ENCODE measurements at places on chromosomes 16 and 17.

GRCh38 chr16:48680881-48681280, 70.9 kb upstream of the N4BP1 start:
- no peak for DNase-seq

GRCh38 chr17:13833921-13834320, 232.2 kb upstream of the HS3ST3A1 start:
- DNase-seq: no peak

- DNase-seq: no peak
These were observed 2.5 kb downstream of the GUCY2D start for GRCh38 chr17:8004899-8005298.

DNA sequence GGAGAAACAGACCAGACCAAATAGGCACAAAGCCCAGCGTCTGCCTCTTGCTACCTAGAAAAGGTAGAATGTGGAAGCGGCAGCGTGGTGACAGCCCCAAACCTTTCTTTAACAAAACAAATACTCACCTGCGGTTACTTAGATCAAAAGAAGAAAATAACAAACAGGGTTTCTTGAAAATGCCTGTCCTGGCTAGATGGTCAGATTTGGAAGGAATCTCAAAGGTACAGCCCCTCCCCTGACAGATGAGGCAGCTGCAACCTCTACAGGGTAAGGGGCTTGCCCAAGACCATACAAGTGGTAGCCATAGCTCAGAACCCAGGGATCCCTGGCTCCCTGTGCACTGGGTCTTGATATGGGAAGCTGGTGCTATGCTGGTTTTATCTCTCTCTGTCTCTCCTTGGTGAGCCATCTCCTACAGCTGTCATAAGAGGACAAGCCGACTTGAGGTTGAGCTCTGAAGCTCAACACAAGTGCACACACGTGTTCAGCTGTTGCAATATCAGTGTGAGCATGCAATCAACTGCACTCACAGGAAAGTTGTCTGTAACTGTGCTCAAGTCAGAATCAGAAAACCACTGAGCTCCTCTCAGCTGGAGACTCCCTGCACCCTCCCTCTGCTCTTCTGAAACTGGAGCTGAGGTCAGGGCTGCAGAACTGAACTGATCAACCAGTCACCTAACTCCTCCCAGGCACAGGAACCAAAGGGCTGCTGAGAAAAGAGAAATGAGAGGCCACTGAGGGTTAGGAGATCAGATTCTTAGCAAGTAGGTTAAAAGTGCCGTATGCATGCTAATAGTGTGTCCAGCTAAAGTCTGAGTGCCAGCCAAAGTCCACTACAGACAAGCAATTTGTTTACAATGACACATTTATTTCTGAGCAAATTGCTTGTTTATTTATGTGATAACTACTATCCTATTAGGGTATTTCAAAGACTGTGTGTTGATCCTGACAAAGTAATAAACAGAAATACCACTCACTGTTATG, 6.1 kb upstream of the RNF157 start:
- DNase-seq: no peak

DNA sequence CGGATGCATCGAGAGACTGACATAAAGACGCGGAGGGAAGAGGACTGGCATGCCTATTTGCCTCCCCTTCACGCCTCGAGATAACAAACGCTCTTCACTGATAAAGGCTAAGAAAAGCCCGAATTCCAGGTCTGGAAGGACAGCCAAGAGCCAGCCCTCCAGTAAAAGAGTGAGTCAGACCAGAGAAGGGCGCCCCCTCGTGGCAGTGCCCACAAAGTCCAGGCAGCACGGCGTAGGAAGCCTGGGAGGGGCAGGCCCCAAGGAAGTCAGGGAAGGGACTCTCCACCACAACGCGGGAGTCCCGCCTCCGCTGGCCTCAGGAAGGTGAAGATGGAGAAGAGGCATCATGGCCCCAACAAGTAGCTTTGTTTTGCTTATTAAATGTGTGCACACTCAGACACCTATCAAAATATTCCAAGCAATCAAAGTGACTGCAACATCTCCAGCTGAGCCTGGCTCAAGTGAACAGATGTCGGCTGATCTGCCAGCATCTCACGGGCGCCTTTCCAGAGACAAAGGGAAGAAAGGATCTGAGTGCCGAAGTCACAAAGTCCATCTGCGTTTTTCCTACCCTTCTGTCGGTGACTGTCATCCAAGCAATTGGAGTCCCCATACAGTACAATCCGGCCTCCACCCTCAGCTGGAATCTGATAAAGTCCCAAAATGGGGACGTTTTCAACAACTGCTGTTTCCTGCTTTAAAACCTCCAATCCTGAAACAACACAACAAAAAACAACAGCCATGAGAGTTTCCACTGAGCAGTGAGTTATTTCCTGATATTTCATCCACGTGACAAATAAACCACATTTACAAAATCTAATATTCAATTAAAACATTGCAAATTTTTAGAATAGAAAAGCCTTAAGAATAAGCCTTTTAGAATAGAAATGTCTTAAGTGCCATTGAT, 20.4 kb upstream of the SLC38A8 start:
- peak; percentile 82 for DNase-seq

DNA sequence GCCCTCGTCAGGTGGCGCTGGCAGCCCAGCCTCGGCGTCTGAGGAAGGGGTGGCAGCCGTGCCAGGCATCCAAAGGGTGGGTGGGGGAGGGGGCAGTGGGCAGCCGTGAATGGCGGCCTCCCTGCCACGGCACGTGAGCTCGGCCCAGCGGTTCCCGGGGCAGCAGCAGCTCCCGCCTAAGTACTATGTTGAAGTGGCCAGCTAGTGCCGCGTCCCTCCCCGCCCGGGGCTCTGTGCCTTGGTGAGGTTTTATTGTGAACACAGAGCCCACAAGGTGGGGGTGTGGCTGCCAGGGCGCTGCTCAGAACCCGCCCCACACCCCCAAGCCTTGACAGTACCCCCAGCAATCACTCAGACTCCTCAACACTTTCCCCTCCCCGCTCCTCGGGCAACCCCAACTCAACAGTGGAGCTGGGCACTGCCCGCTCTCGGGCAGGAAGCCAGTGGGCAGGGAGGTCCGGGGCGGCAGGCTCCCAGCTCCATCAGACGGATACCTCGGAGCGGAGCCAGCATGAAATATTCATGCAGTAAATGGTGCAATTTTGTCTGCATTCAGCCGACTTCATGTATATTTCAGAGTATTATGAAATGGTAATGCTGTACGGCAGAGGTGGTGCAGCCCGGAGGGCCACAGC, 80.4 kb downstream of the ENGASE start:
- no peak for DNase-seq

GRCh38 chr16:22847100-22847499, 33.1 kb downstream of the HS3ST2 start:
- no peak for DNase-seq

GRCh38 chr17:68711858-68712257, 110.7 kb upstream of the FAM20A start:
- DNase-seq: no peak

GRCh38 chr17:6558276-6558675, 1.9 kb upstream of the PITPNM3 start:
- DNase-seq: no peak

GRCh38 chr17:36629970-36630502, 28.7 kb downstream of the MRM1 start:
- DNase-seq: no peak

GRCh38 chr17:66633317-66633965, 201.5 kb upstream of the CACNG5 start:
- no peak for DNase-seq

DNA sequence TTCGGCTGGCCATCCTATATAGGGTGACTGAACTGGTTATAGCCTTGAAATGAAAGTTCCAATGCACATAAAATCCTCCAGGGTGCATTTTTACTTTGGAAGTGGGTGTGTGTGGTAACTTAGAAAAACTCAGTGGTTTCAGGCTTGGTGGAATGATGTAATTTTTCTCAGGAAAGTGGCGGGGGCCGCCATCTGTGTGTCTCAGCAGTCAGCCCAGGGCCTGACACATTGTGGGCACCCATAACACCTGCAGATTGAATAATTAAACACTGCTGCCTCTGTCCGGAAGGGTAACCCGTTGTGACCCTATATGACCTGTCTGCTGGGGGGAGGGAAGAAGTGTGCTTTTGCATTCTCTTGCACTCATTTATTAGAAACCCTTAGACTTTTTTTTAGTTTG, 2.2 kb upstream of the PDP2 start:
- DNase-seq: no peak

GRCh38 chr17:48143629-48144028, 36.1 kb downstream of the SNX11 start:
- DNase-seq: no peak

DNA sequence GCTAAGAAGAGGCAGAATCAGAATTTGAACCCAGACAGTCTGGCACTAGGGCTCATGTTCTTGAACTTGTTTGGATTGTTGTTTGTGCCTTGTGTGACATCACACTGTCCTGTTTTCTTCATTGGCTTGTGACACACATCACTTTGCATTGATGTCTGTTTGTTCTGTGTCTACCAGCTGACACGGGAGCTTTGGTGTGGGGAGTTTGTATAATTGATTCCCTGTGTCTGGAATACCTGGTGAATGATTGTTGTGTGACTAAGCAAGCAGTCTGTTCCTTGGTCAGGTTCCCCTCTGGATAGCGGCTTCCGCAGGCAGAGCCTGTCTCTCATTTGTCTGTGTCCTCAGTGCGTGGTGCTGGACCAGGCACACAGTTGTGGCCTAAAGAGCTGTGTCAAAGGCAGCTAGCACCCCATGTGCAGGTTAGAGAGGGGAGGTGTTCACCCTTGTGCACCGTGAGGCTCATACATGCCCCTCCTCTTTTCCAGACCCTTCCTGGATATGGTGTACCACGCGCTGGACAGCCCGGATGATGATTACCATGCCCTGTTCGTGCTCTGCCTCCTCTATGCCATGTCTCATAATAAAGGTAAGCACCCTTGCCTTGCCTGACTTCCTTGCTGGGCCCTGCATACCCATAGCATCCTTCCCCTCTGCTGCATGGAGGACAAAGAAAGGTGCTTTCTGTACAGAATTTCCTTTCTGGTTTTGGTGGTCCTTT, 80.1 kb downstream of the CLEC16A start:
- DNase-seq: no peak

DNA sequence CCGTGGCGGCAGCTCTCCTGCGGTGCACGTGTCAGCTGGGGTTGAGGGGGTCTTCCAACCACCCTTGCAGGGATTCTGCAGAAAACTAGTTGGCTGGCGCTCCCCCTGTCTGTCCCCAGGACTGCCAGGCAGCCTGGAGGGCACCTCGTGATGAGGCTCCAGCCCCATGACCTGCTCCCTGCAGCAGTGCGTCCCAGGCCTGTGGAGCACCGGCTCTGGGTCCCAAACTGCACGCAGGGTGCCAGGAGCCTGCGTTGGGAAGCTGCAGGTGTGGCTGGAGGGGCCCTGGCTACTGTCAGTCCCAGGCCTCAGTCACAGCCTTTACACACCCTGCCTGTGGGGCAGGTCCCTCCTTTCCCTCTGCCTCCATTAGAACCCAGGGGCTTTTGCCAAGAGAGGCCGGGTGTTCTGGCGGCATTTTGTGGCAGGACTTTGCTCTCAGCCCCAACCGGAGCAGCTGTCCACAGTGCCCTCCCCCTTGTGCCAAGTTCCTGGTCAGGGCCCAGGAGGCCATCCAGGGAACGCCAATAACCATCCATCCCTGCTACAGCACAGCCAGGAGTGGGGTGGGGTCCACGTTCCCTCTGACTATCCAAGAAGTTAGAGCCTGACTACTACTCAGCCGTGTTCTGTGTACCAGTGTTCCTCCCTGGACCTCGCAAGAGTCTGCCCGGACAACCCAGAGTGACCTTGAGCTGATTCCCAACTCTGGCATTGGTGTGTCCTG, 9.2 kb downstream of the CHMP6 start:
- no peak for DNase-seq
